Common myeloid progenitor, CD34-positive (primary cell): ENCODE measurements at places on chromosomes 5 and 9.

DNA sequence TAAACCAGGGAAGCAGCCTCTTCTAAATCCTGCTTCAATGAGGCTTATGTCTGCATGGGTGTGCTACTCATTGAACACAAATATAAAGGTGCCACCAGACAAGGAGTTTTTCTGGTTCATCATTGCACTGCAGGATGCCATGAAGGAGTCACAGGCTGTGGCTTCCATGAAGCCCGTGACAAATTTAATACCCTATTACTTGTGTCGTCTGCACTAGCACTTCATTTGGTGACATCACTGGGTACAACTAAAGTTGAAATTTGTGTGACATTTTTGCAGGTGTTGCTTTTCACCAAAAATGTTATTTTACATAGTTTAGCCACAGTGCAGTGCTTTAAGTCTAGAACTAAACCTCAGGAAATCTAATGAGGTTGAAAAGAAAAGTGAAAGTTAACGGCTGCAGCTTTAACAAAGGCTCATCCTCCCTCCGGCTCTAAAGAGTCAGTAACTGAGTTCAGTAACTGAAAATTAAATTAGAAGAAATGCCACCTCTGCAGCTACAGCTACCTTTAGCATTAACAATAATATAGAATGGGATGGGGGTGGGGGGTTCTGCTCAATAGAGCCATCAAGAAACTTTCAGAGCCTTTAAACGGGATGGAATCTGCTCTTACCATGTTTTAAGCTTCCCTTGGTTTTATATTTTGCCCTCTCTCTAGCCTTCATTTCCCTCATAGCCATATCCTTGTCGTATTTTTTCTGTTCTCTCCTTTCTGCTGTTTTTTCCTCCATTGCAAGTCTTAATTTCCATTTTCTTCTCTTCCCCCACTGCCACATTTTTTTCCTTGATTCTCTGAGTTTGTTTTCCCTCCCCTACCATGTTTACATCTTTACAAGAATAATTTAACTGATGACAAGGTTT lies 233.8 kb upstream of the TMEM161B start:
- peak overlapping the region; percentile 88 for H3K4me3 ChIP-seq
- no peaks in the 10 kb centered on the region for H3K27me3 ChIP-seq

DNA sequence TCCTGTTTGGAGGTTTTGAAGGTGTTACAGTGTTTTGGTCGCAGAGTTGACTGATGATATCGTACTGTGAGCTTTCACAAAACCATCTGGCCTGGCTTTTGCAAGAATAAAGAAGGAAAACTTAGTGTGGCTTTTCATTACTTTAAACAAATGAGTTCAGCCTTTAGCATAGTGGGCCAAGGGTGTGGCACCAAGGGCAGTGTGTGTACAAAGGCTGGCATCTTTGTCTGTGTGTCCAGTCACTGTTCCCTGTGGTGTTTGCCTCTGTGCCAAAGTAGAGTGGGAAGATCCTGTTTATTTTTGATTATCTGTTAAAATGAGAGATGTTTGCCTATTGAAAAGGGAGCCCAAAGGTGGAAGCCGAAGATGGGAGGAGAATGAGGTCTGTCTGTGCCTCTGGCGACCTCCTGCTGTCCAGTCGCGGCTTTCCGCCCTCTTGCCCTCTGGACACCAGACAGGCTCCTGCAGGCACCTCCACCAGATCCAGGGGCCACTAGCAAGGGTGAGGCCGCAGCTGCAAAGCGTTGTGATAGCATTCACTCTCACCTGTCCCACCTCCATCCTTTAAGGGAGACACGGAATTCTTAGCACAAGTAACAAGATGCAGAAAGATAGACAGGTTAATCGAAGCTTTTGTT lies 113.7 kb downstream of the TRIO start:
- no peak overlapping the region for H3K4me3 ChIP-seq
- H3K27ac ChIP-seq, result no peak overlapping the region
- H3K36me3 ChIP-seq, result peaks cover 3% of the 10 kb centered on the region
- peaks cover 27% of the 10 kb centered on the region for H3K4me1 ChIP-seq

GRCh38 chr5:19885040-19885824 lies 102.8 kb downstream of the CDH18 start:
- H3K36me3 ChIP-seq, result no peaks in the 10 kb centered on the region
- no peaks in the 10 kb centered on the region for H3K4me1 ChIP-seq
- no peak overlapping the region for H3K27ac ChIP-seq
- H3K27me3 ChIP-seq, result no peaks in the 10 kb centered on the region
- no peak overlapping the region for H3K4me3 ChIP-seq

DNA sequence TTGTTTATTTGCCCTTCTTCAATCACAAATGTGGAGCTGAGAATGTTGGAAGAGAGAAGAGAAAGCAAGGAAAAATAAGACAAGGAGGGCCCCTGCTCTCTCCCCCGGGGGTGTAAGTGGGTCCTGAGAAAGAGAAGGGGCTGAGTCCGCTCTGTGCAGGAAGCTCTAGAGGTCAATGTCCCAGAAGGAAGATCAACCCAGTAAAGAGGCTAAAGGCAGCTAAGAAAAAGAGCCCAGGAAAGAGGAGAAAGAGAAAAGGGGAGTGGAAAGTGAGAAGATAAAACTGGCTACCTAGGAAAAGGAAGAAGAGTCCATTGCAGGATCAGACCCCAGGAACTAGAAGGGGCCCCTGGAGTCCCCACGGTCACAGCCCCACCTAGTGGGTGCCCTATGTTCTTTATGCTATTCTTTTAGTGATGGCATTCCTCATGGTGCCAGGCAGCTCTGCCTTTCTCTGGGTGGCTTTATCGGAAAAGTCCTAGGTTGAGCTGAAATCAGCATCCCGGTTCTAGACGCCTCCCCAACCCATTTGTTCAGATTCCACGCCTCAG lies 583.4 kb downstream of the ACTL7B start:
- no peak overlapping the region for H3K4me3 ChIP-seq
- H3K27me3 ChIP-seq, result no peaks in the 10 kb centered on the region
- no peak overlapping the region for H3K27ac ChIP-seq
- peaks cover 18% of the 10 kb centered on the region for H3K4me1 ChIP-seq
- H3K36me3 ChIP-seq, result no peaks in the 10 kb centered on the region

GRCh38 chr9:127415657-127416056 lies 8.5 kb upstream of the ZNF79 start:
- no peaks in the 10 kb centered on the region for H3K27me3 ChIP-seq
- no peak overlapping the region for H3K4me3 ChIP-seq
- H3K36me3 ChIP-seq, result no peaks in the 10 kb centered on the region
- H3K27ac ChIP-seq, result no peak overlapping the region
- no peaks in the 10 kb centered on the region for H3K4me1 ChIP-seq
- DNase-seq, result no peak

- no peaks in the 10 kb centered on the region for H3K4me1 ChIP-seq
- no peaks in the 10 kb centered on the region for H3K27me3 ChIP-seq
- no peaks in the 10 kb centered on the region for H3K36me3 ChIP-seq
- H3K4me3 ChIP-seq, result no peak overlapping the region
These were observed 244.3 kb upstream of the ZNF608 start for GRCh38 chr5:124990723-124991122.

- no peak overlapping the region for H3K27ac ChIP-seq
- no peak overlapping the region for H3K4me3 ChIP-seq
- no peaks in the 10 kb centered on the region for H3K4me1 ChIP-seq
- DNase-seq, result no peak
- no peaks in the 10 kb centered on the region for H3K36me3 ChIP-seq
These were observed 67.6 kb downstream of the FYB1 start for GRCh38 chr5:39151745-39152144.

GRCh38 chr9:83569326-83569725 lies 31.1 kb upstream of the FRMD3 start:
- peak; percentile 12 for DNase-seq
- no peaks in the 10 kb centered on the region for H3K36me3 ChIP-seq
- no peaks in the 10 kb centered on the region for H3K27me3 ChIP-seq
- no peak overlapping the region for H3K27ac ChIP-seq
- H3K4me3 ChIP-seq, result no peak overlapping the region

DNA sequence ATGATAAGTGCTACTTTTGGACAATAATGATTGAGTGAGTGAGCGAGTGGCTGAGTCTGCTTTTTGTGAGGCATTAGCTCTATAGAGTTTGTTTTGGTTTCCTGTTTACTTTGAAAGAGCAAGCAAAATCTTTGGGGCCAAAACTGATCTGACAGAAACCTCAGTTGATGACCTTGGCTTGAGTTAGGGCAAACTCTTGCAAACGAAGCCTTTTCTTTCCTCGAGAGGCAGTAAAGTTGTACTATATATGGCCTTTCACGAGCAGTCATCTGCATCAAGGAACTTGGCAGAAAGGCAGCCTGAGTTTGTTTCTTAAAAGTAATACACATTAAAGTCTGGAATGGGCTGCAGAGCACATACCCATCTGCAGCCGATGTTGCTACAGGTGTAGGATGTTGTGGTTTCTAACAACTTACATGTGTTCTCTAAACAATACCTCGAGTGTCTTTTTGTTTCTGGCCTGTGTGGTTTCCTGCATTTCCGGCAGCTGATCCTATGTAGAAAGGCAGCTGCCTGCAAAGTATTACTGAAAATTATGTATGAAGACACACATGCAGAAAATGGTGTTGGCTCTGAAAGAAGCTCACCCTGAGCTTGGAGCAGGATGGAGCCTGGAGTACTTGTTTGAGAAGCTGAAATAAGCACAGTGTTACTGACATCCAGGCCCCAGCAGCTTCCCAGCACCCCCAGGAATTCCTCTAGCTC lies 60.8 kb downstream of the FOXD1 start:
- H3K36me3 ChIP-seq, result no peaks in the 10 kb centered on the region
- peaks cover 10% of the 10 kb centered on the region for H3K4me1 ChIP-seq
- DNase-seq, result peak; percentile 55
- H3K27ac ChIP-seq, result no peak overlapping the region
- no peak overlapping the region for H3K4me3 ChIP-seq

GRCh38 chr5:181217111-181217802 lies 5.8 kb upstream of the TRIM41 start:
- no peaks in the 10 kb centered on the region for H3K36me3 ChIP-seq
- no peak overlapping the region for H3K27ac ChIP-seq
- peak overlapping the region; percentile 58 for H3K4me3 ChIP-seq
- peak; percentile 83 for DNase-seq

- no peaks in the 10 kb centered on the region for H3K27me3 ChIP-seq
- no peak overlapping the region for H3K4me3 ChIP-seq
- H3K36me3 ChIP-seq, result no peaks in the 10 kb centered on the region
- no peak for DNase-seq
- H3K4me1 ChIP-seq, result no peaks in the 10 kb centered on the region
These were observed 1961.4 kb upstream of the WWC1 start for GRCh38 chr5:166330036-166330435.

DNA sequence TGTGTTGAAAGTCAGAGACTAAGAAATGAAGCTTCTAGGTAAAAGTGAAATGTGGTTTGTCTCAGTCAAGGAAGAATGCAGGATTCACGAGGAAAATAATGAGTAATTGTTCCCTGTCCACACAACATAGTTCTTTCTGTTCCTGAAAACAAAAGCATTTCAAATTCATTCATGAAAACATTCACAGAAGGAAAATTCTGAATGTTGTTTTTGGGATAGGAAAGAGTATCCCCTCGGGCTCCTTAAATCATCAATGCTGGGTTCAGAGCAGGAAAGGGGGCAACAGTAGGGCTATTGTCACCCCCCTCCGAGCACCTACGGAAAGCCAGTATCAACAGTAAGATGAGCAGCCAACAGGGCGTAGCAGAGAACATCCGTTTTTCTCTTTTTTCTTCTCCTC lies 769.9 kb upstream of the ADAMTS16 start:
- H3K4me1 ChIP-seq, result no peaks in the 10 kb centered on the region
- H3K27me3 ChIP-seq, result no peaks in the 10 kb centered on the region
- no peak for DNase-seq
- H3K4me3 ChIP-seq, result no peak overlapping the region
- no peak overlapping the region for H3K27ac ChIP-seq

DNA sequence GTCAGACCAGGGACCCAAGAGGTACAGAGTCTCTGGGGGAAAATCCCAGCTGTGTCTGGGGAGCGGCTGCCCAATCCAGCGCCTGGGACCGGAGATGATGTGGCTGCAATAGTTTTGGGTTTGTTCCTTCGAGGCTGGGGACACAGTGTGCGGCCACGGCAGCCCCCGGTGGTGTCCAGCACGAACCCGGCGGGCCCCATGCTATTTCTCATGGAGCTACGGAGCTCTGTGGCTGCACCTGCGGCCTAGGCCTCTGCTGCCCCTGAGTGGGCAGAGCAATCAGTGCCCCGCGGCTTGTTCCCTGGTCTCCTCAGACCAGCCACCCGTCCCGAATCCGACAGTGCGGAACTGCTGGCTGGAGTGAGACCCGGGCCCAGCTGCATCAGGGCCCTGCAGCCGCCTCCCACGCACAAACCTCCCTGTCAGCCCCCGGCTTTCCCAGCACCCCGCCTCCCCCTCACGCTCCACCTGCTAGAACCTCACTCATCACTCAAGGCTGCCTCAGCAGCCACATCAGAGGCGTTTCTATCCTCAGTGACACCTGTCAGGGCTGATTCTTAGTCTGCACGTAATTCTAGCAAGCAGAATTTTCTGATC lies 29.0 kb downstream of the SARDH start:
- no peaks in the 10 kb centered on the region for H3K36me3 ChIP-seq
- DNase-seq, result no peak
- no peaks in the 10 kb centered on the region for H3K4me1 ChIP-seq

DNA sequence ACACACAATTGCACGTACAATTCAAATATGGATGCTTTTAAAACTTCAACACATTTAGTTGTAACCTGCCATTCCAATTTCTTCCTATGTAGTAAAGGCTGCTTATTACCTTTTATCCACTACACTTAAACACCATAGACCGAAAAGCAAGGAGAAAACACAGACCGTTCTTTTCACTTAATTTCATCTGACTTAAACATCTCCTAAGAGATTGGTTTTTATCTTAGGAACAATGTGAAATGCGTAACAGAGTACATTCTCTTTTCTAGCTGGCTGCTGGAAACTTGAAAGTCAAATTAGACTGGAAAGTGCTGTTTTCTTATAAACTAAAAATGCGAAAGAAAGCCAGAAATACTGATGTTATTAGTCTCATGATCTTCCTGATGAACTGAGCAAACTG lies 241.8 kb downstream of the MLLT3 start:
- H3K27me3 ChIP-seq, result no peaks in the 10 kb centered on the region
- H3K36me3 ChIP-seq, result no peaks in the 10 kb centered on the region

- H3K4me1 ChIP-seq, result peaks cover 6% of the 10 kb centered on the region
- no peaks in the 10 kb centered on the region for H3K36me3 ChIP-seq
- H3K27me3 ChIP-seq, result no peaks in the 10 kb centered on the region
- H3K4me3 ChIP-seq, result no peak overlapping the region
- DNase-seq, result peak; percentile 73
These were observed 76.2 kb upstream of the ANKRD55 start for GRCh38 chr5:56309262-56309826.

DNA sequence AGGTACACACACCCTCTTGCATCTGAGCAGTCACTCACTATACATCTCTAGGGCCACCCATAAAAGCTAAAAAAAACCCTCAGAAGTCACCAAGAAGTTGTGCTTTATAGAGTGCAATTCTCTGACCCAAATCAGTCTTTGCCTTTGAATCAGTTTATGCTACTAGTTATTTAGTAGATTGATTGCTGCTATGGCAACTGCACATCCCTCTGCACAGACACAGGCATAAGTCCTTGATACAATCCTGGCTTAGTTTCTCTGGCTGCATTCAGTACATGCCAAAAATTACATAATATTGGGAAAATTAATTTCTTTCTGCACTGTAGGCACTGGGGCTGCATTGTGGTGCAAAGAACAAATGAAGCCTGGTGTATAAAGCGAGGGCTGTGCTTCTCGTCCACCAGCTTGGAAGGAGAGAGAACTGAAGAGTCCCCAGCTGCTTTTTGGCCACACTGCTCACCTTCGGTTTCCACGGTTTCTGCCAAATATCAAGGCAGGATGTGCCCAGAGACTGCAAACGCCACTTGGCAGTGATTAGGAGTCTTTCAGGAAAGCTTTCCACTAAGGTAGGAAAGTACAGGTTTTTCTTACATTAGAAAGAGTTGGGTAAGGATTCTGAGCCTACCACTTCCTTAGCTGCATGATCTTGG lies 258.4 kb downstream of the ELAVL2 start:
- H3K27me3 ChIP-seq, result no peaks in the 10 kb centered on the region
- DNase-seq, result no peak
- no peak overlapping the region for H3K27ac ChIP-seq
- no peaks in the 10 kb centered on the region for H3K4me1 ChIP-seq
